ENCODE measurements at places on chromosomes 6 and 20.

DNA sequence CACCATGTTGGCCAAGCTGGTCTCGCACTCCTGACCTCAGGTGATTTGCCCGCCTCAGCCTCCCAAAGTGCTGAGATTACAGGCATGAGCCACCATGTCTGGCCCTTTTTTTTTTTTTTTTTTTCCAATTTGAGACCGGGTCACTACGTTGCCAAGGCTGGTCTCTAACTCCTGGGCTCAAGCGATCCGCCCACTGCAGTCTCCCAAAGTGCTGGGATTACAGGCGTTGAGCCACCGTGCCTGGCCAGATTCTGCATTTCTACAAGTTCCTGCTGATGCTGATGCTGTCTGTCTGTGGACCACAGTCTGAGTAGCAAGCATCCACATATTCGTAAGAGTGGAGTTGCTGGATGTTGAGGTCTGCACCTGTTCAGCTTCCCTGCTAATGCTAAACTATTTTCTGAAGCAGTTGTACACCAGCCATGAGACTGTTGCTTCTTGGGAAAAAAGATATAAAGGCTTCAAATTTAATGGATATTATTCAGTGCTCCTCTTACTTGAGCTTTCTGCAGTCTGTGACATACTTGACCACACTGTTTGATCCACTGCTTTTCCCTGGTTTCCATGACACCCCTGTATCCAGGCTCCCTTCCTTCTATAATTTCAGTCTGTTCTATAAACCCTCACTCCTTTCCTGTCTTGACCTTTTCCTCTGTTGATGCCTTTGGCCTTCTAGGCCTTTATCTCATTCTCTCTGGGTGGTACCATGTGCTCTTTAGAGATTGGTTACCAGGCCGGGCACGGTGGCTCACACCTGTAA, 10.1 kb upstream of the ZBTB12 start:
- DNase-seq, result no peak

GRCh38 chr20:59207742-59208357, 44.2 kb downstream of the ZNF831 start:
- DNase-seq, result no peak

DNA sequence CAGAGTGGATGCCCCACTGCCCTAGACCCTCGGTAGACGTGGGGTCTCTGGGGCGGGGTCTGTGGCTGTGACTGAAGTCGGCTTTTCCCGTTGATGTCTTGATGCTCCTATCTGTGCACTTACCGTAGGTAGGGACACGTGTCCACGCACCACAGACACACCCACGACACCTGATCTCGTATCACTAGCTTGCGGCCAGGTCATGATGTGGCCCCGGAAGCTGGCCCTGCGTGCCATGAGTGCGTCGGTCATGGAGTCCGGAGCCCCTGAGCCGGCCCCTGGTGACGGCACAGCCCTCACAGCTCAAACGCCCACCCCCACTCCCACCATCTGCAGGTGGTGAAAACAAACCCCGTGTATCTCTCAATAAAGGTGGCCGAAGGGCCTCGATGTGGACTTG, 33.9 kb upstream of the MRGBP start:
- no peak for DNase-seq

- no peak for DNase-seq
These were observed 56.9 kb downstream of the LYRM2 start for GRCh38 chr6:89581689-89582088.

DNA sequence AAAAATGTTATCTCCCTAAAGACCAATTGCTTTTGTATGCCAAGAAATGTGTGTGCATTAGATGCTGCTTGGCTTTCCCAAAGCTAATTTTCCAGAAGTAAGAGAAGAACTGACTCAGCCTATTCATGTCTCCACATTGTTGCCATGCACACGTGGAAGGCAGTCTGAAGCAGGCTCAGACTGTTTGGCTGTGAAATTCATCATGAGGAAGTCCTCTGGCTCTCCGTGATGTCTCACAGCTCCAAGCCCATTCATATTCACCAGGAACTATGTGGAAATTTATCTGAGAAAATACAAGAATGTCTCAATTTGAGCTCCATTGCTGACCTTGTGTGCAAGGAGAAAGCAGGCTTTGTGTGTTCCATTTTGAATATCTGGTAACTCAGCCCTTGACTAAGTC, 1022.2 kb upstream of the GJE1 start:
- no peak for DNase-seq

DNA sequence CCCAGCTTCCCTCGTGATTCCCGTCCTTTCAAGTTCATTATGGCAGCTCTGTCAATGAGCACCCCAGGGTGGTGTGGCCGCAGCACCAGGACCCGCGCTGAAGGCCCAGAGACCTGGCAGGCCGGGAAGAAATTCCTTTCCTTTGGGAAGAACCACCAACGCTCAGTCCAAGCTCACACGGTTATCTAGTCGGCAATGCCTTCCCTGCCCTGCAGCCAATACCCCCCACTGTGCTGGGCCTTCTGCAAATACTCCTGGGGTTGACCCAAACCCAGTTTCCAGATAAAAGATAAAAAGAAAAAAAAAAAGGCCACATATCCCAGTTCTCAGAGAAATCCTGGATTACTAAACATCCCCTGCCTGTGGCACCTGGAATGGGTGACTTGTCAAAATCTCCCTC, 28.7 kb downstream of the PXDC1 start:
- DNase-seq, result no peak

DNA sequence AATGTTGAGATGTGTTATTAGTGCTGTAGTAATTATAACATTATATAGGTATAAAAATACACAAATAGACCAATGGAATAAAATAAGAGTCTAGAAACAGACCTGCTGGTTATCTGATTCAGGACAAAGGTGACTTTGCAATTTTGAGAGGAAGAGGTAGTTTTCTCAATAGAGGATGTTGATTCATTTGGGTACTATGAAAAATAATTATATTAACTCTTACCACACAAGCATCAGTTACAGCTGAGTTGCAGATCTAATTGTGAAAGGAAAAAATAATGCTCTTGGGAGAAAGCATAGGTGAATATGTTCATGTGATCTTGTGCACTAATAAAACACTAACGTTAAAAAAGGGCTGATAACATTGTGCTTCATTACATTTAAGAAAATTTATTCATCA, 103.0 kb downstream of the BCKDHB start:
- DNase-seq, result no peak

- DNase-seq, result no peak
These were observed 8.7 kb downstream of the UBR2 start for GRCh38 chr6:42572523-42572922.

GRCh38 chr6:130583268-130583667, 217.5 kb downstream of the TMEM200A start:
- no peak for DNase-seq

- DNase-seq, result no peak
These were observed 62.9 kb upstream of the MOCS1 start for GRCh38 chr6:39997101-39997635.

DNA sequence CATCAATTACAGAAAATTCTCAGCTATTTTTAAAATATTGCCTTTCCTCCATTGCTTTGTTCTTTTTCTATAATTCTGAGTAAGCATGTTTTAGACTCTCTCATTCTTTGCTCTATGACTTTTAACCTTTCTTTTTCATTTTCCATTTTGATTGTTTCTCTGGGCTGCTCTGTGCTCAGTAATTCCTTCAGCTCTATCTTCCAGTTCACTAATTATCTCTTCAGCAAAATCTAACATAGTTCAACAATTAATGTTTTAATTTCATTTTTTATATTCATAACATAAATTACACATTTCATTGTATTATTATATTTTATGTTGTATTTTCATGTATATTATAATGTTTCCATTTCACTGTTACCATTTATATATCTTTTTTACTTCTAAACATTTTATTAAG, 198.8 kb upstream of the NOX3 start:
- DNase-seq, result no peak

GRCh38 chr6:162481938-162482337, 245.6 kb downstream of the PRKN start:
- no peak for DNase-seq

DNA sequence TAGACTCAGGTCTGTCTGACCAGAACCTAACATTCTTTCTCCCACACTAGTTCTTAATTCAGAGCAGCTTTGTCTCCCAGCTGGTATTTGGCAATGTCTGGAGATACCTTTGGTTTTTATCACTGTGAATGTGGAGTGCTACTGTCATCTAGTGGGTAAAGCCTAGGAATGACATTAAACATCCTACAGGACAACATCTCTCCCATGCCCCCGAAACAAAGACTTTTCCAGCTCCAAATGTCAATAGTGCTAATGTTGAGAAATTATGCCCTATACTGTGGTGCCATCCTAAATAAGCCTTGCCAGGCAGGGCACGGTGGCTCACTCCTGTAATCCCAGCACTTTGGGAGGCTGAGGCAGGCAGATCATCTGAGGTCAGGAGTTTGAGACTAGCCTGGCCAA, 4.2 kb upstream of the TTPAL start:
- DNase-seq, result no peak

GRCh38 chr20:50277064-50277415, 86.4 kb downstream of the CEBPB start:
- no peak for DNase-seq

- no peak for DNase-seq
These were observed 161.1 kb downstream of the EYS start for GRCh38 chr6:65545920-65546319.

- no peak for DNase-seq
These were observed 274.1 kb upstream of the CITED2 start for GRCh38 chr6:139648430-139649000.

GRCh38 chr20:58011106-58011946, 217.1 kb downstream of the ANKRD60 start:
- DNase-seq, result no peak

DNA sequence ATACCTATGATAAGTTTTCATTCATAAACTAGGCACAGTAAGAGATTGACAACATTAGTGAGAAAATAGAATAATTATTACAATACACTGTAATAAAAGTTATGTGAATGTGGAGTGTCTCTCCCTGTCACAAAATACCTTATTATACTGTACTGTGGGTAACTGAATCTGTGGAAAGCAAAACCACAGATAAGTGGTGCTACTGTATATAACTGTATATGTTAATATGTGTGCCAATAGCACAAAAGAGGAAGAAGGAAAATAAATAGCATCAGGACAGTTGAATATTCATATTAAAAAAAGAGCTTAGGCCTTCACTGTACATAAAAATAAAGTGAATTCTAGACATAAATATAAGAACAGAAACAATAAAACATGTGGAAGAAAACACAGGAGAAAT, 243.5 kb downstream of the CDKAL1 start:
- no peak for DNase-seq

DNA sequence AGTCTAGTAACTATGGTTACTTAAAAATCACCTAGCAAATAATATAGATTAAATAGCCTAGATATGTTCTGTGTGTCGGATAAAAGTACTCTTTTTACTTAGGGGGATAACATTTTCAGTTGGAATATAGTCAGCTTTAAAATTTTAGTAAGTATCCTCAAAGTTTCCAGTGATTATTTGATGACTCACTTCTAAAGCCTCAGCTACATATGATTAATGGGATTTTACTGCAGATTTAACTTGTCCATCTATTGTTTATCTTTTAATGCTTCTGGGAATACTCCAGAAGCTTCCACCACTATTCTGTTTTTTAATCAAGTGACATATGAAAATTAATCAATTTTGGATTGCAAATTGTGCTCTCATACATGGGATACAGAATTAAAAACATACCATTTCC, 8.7 kb upstream of the TENT5A start:
- DNase-seq, result no peak

GRCh38 chr20:43408848-43409576, 48.7 kb upstream of the SRSF6 start:
- peak; percentile 0 for DNase-seq

DNA sequence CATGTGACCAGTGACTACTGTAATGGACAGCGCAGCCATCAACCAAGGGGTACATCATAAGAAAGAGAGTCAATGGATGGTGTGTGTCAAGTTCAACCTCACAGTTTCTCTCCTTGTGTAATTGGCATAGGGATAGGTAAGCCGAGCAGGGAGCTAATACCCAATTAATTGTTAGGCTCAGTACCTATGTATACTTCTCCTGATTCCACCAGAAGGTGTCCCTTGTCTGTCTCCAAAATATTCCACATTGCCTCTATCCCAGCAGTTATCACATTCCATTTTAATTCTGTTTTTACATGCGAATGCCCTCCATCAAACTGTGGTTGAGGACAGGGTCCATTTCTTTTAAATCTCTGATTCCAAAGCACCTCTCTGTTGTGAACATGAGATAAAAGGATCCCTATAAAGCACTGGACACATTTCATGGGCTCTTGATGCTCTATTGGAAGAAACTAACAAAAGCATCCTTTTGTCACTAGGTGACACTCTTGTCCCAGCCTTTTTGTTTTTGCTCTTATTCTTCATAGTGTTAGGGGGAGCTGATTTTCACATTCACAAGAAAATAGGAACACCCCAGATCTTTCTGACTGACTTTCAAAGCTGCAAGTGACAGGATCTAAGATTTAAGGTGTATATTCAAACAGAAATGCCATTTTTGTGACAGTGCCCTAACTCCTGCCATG, 38.9 kb downstream of the FBXO9 start:
- DNase-seq, result no peak

GRCh38 chr20:25048519-25048952, 9.4 kb downstream of the ACSS1 start:
- no peak for DNase-seq

GRCh38 chr6:150005761-150006651, 19.3 kb downstream of the RAET1L start:
- no peak for DNase-seq

DNA sequence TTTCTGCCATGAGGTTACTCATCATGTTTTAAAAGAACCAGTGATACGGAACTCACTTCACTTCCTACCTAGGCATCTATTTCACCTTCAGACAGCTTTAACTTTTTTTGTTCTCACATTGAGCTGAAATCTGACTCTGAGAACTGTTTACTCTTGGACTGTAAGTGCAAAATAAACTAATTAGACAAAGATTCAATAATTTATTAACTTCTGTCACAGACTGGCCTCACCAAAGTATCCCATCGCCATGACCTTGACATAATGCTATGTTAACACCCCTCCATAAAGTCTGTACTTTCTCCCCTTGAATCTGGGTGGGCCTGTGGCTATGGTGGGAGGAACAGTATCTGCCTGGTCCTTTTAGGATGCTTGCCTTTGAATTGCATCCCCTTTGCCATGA, 448.1 kb downstream of the CBLN4 start:
- DNase-seq, result no peak

DNA sequence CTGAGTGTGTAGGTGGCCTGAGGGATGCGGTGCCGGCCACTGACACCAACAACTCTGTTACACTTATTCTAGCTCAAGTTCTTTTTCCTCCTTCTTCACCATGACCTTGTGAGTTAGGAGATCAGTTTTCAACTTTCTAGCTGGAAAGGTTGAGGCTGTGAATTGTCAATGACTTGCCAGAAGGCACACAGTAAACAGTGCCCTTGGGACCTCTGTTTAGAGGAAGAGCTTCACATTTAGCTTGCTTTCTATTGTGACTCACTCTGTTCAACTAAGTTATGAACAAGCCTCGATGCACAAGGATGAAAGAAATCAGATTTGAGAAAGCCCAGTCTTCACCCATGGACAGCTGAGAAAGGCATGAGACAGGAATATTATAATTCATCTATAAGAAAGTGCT, 455.6 kb downstream of the MAFB start:
- DNase-seq, result no peak

- no peak for DNase-seq
These were observed 86.1 kb upstream of the TCF21 start for GRCh38 chr6:133802861-133803260.

All from NCI-H2081 treated with DMSO at 0.1 percent for 48 hours (cell line).